ENCODE measurements at places on chromosomes 3 and 15. TPM values are rescaled to one million over a fixed set of nuclear protein-coding genes. Genes with fewer than 3 reads are reported as not detected.

GRCh38 chr15:57505949-57506391 lies 85.7 kb upstream of the MYZAP start:
- ATAC-seq, result no peak

GRCh38 chr15:33742800-33743199 lies 225.5 kb upstream of the CHRM5 start:
- peak; percentile 28 for ATAC-seq

DNA sequence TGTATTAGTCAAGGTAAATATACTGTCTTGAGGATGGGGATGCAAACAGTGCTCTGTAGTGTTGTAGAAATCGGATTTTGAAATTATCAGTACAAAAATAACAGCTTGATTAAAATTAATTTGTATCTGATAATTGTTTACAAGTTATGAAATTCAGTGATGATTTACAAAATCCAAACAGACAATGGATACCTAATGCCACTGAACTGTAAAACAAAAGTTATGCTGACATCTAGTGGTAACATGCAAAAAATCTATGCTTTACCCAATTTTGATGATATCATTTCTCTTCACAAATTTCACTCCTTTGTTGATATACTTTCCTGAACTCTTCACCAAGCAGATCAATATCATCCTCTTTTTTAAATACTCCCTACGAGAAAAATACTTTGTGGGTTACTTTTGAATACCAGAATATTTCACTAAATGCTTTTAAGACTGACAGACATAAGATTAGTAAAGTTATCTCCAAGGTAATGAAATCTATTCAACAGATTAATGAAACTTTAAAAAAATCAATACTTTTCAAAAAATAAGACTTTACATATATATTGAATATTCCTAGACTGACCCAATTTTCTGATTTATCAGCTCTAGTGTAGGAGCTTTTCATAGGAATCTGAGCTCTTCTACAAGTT lies 36.0 kb downstream of the MNS1 start:
- ATAC-seq, result no peak

- ATAC-seq, result no peak
Observed at GRCh38 chr3:31610700-31611275, 78.1 kb downstream of the STT3B start.

IQCF2 gene
- not detected for total RNA-seq

SEMA6D gene
- total RNA-seq, result 12.7 TPM

DNA sequence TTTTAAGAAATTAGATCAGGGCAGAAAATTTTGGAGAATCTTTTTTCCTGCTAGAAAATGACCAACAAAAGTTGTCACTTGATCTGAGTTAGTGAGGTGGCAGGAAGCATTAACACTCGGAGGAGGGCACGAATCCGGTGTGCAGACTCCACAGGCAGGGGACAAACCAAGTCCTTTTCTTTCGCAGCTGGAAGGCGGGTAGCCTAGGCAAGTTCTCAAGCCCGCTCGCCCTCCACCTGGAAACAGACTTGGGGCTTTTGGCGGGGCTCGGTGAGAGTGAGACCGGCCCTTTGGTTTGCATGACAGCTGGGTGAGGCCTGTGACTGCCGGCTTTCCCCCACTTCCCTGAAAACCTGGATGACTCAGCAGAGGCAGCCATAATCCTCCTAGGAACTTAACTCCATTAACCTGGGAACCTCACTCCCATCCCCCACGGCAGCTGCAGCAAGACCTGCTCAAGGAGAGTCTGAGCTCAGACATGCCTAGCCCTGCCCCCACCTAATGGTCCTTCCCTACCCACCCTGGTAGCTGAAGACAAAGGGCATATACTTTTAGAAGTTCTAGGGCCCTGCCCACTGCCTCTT lies 134.8 kb downstream of the MFSD1 start:
- ATAC-seq, result no peak

FBXW12 gene
- total RNA-seq, result not detected

GRCh38 chr3:79161941-79162340 lies 605.9 kb downstream of the ROBO1 start:
- ATAC-seq, result no peak
